ENCODE measurements at places on chromosomes 6 and 20.

GRCh38 chr20:48562586-48563116 is 265.1 kb downstream of the PREX1 start:
- no peak for DNase-seq

DNA sequence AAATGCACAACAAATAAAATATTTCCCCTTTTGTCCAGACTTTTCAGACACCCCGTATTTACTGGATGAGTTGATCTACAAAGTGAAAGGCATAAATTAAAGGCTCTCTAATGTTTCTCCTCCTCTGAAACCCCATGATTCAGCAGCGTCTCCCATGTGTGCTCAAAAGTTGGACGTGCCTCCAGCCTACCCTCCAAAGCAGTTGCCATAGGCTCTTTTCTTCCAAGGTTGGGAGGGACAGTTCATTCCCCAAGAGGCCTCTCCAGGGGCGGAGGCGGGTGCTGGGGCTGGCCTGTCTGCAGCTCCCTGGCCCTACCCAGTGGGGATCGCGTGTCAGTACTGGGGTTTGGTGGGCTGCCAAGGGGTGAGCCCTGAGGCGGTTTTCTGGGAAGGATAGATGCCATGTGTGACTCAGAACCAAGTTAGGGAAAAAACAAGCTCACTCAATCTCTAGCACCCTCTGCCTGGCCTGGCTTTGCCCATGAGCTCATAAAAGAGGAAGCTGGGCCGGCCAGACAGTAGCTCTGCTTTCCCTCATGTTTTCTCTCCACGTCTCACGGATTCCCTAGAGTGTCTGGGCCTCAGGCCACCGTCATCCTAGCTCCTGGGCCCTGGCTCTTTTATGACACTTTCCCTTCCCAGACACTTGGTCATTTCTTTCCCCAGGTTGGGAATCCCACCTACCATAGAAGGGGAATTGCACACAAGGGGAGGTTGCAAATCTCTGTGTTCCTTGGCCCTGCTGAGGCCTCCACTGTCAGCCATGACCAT is 8.0 kb upstream of the IER3 start:
- no peak for DNase-seq

- DNase-seq, result no peak
These were observed 109.0 kb downstream of the RIN2 start for GRCh38 chr20:19867074-19867473.

GRCh38 chr20:1722513-1723050 is 65.0 kb upstream of the SIRPG start:
- DNase-seq, result no peak

- no peak for DNase-seq
These were observed 121.8 kb upstream of the SLC35B3 start for GRCh38 chr6:8557014-8557748.

- DNase-seq, result no peak
These were observed 394 bp downstream of the YIPF3 start for GRCh38 chr6:43516367-43516696.

DNA sequence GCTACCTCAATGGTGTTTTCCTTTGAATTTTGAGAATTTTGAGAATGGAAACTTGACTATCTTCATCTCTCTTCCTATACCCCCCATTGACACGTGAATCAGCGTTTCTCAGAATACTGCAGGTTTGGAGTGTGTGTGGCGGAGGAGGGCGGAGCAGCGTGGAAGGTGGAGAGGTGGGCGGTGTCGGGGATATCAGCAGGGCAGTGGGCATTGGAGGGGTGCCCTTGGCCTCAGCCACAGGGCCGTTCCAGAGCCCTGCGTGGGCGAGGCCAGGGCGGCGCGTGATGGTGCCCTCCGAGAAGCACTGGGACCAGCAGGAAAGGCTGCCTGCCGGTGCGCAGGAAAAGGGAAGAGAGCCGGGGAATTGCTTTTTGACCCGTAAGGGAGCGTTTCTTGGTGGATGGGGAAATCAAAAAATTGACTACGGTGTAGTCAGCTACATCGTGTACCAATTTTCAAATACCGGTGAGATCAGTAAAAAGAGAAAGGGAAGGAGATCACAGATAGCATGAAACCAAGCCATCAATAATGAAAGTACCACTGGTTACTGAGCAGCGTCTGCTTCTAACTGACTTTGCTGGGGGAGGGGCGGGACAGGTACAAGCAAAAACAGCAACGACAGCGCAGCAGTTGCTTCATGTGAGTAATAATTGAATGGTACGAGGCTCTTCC is 82.7 kb upstream of the DUSP22 start:
- DNase-seq, result no peak

DNA sequence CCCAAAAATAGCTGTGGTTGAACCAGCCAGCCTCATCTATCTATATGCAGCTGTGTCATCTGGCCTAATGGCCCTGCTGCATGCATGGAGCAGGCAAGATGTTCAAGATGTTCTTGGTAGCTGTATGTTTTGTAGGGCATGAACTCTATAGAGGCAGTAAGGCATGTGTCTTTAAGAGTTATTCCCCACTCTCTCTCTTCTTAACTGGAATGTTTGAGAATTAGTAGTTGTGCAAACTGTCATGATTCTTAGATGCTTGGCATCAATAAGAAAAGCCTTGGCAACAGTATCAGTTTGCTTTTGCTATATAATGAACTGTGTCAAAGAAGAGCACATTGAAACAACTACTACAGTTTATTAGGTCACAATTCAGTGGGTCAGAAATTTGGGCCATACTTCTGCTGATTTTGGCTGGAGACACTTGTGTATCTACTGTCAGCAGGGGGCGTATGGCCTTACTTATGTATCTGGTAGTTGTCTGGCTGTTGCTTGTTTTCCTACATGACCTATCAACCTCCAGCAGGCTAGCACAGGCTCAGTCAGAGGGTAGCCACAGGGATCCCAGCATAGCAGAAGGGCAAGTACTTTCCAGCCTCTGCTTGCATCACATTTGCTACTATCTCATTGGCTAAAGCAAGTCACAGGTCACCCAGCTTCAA is 56.1 kb upstream of the LAMP5 start:
- DNase-seq, result no peak

GRCh38 chr6:107812234-107812769 is 11.8 kb downstream of the SCML4 start:
- no peak for DNase-seq

- DNase-seq, result no peak
These were observed 14.9 kb downstream of the BPIFA1 start for GRCh38 chr20:33250666-33251065.

DNA sequence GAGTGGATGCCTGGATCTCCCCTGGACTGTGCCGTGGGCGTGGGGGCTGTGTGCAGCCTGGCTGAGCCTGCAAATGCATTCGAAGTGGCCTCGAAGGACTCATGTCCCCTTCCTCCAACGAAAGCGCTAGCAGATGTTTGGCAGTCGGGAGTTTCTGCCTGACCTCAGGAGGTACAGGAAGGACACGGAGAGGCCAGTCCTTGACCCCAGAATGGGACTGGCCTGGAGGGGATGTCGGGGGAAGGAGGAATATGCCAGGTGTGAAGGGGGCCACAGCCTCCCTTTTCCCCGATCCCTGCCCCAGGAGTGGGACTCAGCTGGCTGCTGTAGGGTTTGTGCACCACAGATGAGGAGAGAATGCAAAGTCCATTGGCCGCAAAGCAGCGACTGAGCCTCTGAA is 45.6 kb downstream of the APCDD1L start:
- no peak for DNase-seq

GRCh38 chr20:41179961-41180360 is 42.6 kb downstream of the PLCG1 start:
- DNase-seq, result no peak

- no peak for DNase-seq
These were observed 203.0 kb downstream of the PLCB1 start for GRCh38 chr20:8335059-8335458.

- no peak for DNase-seq
These were observed 79.9 kb upstream of the BHLHE23 start for GRCh38 chr20:63086421-63087235.

DNA sequence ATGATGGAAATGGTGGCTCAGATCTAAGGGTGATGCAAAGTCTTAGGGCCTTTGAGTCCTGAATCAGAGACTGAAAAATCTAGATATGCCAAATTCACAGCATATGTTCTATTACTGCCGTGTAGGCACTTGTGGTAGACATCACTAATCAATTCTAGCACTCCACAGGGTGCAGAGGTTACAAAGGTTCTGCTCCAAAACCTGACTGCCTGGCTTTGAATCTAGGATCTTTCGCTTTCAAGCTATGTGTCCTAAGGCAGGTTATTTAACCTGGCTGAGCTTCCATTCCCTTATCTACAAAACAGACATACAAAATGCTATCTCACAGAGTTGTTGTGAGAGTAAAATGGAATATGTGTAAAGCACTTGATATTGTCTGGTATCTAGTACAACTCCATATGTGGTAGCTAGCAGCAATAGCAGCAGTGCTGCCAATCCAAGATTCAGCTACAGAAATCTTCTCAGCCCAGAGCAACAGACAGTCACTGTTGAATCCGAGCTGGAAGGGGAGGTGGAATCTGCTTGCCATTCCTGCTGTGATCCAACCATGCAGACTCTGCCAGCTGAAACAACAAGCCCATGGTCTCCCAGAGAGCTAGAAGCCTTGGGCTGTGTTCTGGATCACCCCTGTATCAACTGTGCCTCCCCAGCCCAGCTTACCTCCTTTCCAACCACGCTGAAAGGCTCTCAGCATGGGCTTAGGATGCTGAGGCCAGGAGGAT is 206.9 kb downstream of the TFAP2C start:
- no peak for DNase-seq

DNA sequence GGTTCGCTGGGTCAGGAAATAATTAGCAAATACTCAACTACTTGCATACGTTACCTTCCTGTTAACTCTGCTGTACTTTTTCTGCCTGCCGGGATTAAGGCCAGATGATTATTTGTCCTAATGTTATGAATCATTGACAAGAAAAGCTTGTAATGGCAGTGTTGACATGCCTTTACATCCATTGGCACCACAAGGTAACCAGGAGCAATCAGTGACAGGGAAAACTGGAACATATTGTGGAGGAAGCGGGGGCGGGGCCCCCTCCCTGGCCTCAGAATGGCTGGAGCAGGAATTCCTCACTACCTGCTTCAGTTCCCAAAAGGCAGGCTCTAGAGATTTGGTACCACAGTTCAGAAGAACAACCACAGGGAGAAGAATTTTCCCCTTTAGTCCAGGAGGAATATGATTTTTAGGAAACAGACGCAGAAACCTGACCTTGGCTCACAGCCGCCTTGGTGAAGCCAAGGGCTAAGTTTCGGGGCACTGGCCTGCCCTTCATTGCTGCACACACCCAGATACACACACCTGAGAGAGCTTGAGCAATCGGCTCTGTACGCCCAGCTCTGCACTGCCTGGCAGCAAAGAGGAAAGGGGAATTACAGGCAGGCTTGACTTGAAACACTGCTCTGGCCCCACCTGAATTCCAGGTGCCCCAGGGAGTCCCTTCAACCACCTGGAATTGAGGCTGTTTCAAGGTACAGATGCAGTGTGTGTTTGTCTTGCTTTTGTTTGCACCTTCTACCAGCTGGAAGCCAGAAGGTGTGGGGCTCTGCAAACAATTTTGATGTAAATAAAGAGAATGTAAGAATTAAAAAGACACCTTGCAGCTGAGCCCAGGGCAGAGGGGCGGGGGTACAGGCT is 89.8 kb downstream of the MYB start:
- DNase-seq, result peak; percentile 82

DNA sequence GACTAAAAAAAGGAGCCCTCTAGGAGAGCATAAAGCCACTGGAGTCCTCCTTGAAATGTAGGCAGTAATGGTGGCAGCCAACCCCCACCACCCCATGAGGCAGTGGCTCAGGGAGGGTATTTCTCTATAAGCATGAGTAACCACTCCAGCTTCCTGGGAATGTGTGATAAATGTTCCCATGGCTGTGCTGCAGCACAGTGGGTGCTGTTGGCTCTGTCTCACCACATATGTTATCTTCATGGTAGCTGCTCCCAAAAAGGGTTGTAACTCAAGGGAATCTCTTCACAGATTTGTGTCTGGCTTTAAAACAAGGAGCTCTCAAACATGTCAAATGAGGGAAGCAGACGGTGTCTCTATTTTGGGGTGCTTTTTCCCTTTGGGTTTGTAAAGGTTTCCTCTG is 7.5 kb upstream of the PHACTR1 start:
- no peak for DNase-seq

GRCh38 chr6:169156108-169156792 is 97.4 kb downstream of the THBS2 start:
- DNase-seq, result no peak

- DNase-seq, result no peak
These were observed 4.1 kb downstream of the SPTLC3 start for GRCh38 chr20:13012886-13013285.

- no peak for DNase-seq
These were observed 301.2 kb upstream of the SGK1 start for GRCh38 chr6:134619077-134619476.

- DNase-seq, result no peak
These were observed 47.4 kb upstream of the SRF start for GRCh38 chr6:43123461-43124314.

GRCh38 chr6:98324446-98324845 is 509.9 kb upstream of the POU3F2 start:
- DNase-seq, result no peak

DNA sequence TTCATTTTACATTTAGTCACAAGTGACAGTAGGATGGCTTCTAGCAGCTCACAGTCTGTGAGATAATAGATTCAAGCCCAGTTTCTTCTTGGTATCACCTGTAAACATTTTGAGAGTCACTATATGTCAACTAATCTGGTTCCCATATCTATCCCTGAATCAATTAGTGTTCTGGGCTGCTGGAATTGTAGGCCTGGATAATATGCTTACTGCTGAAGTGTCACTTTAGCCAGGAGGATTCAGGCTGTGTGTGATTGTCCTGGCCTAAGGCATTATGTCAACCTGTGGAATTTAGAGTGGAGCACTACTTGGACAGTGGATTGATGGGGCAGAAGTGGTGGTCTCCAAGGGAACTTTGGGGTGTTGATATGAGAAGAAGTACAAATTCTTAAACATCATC is 1071.8 kb upstream of the CITED2 start:
- DNase-seq, result no peak

DNA sequence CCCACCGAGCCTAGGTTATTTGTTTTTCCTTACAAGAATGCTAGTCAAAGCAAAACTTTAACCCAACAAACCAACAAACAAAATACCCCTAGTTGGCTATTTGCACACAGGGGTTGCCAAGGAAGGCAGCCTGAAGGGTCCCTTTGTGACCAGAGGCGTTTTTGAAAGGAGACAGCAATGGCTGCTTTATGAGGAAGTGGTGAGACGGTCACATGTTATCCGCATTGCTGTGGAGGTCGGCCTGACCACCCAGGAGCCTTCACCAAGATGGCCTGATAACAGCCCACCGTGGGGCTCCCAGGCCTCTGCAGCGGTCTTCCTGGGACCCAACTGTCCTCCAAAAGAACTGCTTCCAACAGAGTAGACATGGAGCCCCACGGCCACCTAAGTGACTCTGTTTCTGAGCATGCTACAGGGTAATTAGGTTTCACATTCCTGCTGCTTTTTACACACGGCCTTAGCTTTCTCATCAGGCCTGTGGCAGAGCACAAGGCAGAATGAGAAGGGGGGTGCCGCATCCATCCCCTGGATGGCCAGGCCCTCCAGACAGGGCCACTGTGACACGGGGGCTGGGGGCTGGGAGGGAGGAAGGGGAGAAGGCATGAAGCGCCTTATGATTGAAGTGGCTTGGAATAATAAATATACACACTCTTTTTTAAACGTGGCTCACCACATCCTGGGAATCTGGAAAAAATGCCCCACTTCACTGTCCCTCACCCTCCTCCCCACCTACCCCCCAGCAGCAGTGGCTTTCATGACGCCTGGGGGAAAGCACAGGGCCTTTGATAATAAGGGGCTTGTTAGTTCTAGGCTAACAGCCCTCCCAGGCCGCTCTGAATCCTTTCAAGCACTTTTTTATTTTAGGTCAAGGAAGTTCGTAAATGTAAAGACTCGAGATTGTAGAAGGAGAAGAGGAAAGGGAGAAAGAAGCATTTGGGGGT is 86.0 kb downstream of the CLIC5 start:
- no peak for DNase-seq

GRCh38 chr6:35170166-35170565 is 29.0 kb upstream of the TCP11 start:
- no peak for DNase-seq

Data from NCI-H774 (cell line).